ENCODE measurements at places on chromosomes 12 and 14.

DNA sequence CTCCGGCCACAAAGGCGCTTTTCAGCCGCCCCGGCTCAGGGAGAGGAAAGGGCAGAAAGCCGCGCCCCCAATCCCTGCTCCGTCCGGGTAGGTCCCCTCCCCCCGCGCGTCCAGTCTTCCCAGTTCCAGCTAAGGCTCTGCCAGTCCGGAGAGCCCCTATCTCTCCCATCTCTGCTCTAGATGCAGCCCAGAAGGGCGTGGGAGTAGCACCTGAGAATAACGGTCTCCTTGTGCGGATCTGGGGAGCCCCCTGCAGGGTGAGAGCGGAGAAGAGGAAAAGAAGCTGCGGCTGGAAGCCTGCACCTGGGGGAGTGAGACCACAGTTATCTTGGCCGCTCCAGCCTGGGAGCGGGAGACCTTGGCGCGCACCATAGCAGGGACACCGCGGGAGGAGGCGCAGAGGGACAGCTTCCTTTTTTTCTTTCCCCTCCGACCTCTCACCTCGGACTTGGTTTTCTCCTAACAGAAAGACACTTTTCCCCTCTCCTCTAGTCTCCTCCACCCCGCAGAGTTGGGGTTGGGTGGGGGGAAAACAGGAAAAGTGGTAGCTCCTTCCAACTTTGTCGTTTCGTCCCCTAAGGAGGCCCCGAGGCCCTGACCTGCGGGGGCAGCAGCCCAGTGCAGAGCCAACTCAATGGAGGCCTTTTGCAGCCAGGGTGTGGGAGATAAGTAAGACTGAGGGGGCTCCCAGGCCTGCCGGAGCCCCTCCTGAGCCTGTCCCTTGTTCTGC, 2.4 kb downstream of the DHH start:
- peak; percentile 38 for DNase-seq

- DNase-seq: no peak
Measured at GRCh38 chr12:113138826-113139225, 3.3 kb upstream of the RASAL1 start.

- DNase-seq: no peak
Measured at GRCh38 chr12:71441836-71442566, 2.4 kb downstream of the LGR5 start.

DNA sequence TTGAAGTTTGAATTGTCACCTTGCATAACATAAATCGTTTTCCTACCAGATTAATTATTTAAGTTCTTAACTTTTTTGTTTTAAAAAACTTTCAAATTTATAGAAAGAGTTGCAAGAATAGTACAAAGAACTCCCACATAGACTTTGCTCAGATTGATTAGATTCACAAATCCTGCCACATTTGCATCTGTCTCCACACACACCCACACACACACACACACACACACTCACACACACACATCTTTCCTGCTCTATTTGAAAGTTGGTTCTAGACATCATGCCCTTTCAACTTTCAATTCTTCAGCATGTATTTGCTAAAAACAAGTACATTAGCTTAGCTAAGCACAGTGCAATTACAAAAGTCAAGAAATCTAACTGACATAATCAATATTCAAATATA, 184.0 kb downstream of the ITPR2 start:
- DNase-seq: no peak

- DNase-seq: no peak
Measured at GRCh38 chr12:47391566-47391965, 311.8 kb upstream of the AMIGO2 start.

DNA sequence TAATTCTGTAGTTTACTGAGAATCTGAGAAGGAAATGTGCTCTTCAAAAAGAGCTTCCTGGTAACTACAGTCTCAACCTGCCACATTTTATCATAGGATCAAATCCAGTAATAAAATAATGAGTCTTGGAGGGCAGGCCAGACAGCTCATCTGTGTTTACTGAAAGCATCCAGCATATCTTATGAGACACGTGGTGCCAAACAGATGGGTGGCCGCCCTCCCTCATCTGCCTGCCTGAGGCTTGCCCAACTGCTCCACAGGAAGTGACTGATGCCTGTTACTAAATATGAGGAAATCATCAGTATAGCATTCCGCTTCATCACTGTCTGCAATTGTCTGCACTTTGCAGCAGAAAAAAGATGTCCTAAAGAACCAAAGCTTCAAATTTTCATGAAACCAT, 13.5 kb downstream of the DHRS7 start:
- peak; percentile 50 for DNase-seq

GRCh38 chr12:131910302-131911027, 16.0 kb downstream of the ULK1 start:
- no peak for DNase-seq

- no peak for DNase-seq
Measured at GRCh38 chr12:40473962-40474361, 218.3 kb upstream of the CNTN1 start.

GRCh38 chr12:87290505-87290904, 738.7 kb downstream of the C12orf50 start:
- DNase-seq: no peak

DNA sequence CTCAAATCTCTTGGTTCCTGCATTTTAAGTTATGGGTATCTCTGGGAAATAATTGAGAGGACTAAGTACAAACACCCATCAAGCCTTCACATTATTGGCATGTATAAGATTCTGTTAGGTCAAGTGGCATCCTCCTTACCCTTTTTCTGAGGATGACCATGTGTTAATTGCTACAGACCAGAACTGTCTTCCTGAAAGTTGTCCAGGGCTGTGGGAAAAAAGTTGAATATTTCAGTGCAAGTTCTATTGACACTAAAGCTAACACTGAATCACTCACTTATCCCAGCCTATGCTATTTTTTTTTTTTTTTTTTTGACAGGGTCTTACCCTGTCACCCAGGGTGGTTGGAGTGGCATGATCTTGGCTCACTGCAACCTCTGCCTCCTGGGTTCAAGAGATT, 130.1 kb upstream of the HIF1A start:
- no peak for DNase-seq

- no peak for DNase-seq
Measured at GRCh38 chr12:85626001-85626783, 210.0 kb downstream of the RASSF9 start.

- no peak for DNase-seq
Measured at GRCh38 chr12:76189851-76190250, 105.4 kb upstream of the NAP1L1 start.

DNA sequence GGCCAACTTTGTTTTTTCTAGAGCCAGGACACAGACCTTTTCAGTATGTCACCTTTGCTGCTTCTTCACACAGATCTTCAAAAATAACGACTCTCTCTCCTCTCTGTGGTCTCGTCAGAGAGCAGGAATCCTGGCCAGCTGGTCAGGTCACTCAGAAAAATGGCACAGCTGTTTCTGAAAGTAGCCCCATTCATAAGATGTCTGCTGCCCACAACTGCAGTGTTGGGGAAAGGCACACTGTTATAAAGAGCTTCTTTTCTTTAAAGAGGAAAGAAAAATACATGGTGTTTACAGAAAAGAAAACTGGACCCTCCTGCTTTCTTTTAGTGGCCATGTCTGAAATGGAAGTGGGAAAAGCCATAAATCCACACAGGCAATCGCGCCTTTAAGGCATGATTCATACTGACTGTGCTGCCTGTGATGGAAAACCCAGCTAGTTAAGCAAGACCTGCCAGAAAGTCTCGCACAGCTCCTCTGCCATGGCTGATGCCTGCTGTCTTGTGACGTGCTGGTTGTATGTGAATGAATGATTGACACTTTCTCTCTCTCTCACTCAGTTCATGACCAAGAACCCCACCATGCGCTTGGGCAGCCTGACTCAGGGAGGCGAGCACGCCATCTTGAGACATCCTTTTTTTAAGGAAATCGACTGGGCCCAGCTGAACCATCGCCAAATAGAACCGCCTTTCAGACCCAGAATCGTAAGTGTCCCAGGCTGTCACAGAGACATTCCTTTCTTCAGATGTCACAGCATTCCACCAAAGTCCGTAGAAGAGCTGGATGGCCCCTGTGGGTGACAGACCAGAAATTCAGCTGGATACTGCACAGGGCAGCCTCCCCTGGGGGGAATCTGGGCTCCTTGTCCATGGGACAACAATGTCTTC, 147.9 kb upstream of the HIF1A start:
- DNase-seq: no peak

- no peak for DNase-seq
Measured at GRCh38 chr14:103708750-103709187, 6.5 kb downstream of the XRCC3 start.

- DNase-seq: no peak
Measured at GRCh38 chr12:58443273-58443980, 476.9 kb downstream of the LRIG3 start.

- DNase-seq: no peak
Measured at GRCh38 chr14:70955543-70956480, 48.6 kb downstream of the PCNX1 start.

DNA sequence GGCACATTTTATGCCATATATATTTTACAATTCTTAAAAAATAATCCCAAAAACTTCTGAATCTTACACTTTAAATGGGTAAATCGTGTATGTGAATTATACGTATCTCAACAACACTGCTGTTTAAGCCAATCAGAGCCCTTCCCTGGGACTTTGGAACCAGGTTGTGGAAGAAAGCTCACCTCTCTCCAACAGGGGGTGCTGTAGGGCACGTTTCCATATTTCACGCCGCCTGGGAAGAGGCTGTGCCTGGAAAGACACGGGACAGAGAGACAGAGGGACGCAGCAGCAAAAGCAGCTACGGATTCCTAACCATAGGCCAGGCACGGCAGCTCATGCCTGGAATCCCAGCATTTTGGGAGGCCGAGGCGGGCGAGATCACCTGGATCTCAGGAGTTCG, 29.4 kb upstream of the FBRSL1 start:
- DNase-seq: no peak

DNA sequence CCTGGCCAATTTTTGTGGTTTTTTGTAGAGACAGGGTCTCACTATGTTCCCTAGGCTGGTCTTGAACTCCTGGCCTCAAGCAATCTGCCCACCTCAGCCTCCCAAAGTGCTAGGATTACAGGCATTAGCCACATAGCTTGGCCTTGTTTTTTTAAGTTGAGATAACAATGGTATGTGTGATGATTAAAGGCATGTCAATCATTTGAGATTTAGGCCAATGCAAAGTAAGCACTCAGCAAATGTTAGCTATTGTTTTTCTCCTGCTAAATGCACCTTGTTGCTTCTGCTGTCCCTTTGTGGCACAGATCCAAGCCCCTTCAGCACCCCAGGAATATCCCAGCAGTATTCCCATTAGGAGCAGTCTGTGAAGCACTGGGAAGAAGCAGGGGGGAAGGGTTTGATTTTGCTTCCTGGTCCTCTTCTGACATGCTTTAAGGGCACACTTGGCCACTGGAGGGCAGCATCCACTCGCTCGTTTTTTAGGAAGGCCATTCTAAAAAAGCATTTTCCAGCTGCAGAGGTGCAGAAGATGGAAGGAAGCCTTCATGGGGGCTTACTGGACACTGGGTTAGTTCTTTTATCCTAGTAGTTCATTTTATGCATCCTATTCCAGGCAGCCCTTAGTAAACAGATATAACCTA, 70.2 kb upstream of the ZFP36L1 start:
- DNase-seq: no peak

GRCh38 chr12:13253966-13254760, 57.6 kb downstream of the EMP1 start:
- DNase-seq: no peak

DNA sequence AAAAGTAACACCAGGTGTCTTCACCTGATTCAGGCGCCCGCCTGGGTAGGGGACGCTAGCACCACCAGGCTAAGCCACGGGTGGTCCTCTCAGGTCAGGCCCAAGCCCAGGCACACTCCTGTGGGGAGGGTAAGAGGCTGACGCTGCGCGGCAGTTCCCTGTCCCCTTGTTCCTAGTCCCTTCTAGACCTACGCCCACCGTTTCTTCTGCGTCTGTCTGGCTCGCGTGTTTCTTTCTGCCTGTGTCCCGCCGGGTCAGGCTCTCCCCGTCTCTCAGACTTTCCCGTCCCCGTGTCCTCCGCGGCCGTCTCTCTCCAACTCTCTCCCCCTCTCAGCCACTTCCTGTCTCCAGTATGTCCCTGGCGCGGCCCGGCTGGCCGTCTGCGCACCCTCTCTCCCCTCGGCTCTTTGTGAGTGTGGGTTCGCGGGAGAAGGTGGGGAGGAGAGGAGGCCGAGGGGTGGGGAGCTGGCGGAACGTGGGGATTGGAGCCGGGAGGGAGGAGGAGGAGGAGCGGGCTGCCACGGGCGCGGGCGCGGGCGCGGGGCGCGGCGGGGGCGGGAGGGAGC, 3.1 kb upstream of the TNS2 start:
- DNase-seq: peak; percentile 82

DNA sequence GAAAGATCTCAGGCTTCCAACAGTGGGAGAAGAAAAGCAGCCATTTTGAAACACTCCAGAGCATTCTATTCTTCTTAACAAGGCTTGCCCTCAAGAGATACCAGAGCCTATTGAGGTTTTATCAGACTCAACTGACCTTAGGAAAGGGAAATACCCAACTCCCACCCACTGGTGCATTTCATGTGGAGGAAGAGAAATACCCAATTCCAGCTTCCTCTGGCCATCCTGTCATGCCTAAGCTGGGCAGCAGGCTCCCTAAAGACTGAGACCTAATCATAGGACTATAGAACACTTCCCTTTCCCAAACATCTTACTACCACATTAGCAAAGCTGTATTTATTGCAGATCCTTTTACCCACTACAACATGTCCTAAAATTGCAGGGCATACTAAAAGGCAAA, 164.5 kb downstream of the KIF21A start:
- no peak for DNase-seq

GRCh38 chr14:32366256-32366879, 37.3 kb downstream of the AKAP6 start:
- DNase-seq: peak; percentile 72

GRCh38 chr14:96126783-96127271, 77.8 kb upstream of the BDKRB2 start:
- no peak for DNase-seq

- no peak for DNase-seq
Measured at GRCh38 chr12:5222011-5222461, 178.4 kb downstream of the KCNA5 start.

- no peak for DNase-seq
Measured at GRCh38 chr12:70052931-70053497, 190.2 kb upstream of the CNOT2 start.

DNA sequence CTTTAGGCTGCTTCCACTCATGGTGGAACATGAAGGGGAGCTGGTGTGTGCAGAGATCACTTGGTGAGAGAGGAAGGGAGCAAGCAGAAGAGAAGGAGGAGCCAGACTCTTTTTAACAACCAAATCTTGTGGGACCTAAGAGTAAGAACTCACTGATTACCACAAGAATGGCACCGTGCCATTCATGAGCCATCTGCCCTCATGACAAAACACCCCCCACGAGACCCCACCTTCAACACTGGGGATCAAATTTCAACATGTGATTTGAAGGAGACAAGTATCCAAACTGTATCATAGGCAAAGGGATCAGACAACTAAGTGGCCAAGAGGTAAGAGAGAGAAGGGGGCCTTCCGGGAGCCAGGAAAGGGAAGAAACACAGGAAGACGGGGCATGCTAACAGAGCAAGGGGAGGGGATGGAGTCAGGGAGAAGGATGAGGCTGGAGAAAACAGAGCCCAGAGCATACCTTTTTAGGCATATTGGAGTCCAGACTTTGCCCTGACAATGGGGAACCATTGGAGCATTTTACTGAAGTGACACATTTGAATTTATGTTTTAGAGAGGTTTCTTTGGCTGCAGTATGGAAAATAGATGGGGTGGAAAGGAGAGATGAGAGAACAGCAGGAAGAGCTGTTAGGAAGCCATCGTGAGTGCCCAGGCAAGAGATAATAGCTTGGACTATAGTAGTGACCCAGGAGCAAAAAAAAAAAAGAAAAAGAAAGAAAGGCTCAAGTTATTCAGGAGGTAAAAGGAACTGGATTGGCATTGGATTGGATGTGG, 204.4 kb upstream of the NUDT4 start:
- DNase-seq: no peak
